ENCODE measurements at places on chromosomes 4 and X.
A peak's percentile ranks its signal among the peaks of the same experiment; 100 is the strongest.

GRCh38 chr4:89308161-89308500 is 531 bp upstream of the GPRIN3 start:
- no peak for DNase-seq

DNA sequence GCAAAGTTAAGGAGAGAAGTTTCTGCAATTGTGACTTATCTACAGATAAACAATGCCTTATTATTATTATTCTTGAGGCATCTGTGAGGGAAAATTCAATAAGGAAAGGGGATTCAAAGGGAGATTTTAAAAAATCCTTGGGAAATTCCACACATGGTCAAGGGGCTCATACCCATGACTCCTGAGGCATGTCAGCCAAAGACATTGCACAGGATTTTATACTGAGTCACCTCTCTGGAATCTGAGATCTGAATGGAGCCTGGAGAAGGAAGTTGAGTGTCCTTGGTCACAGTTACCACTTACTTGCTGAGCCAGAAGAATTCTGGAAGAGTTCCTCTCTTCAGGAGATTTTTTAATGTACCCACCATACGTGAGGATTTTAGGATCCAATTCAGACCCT is 14.4 kb upstream of the CXCL8 start:
- no peak for DNase-seq

- DNase-seq = no peak
These were observed 93.2 kb upstream of the KLF3 start for GRCh38 chr4:38570647-38571276.

DNA sequence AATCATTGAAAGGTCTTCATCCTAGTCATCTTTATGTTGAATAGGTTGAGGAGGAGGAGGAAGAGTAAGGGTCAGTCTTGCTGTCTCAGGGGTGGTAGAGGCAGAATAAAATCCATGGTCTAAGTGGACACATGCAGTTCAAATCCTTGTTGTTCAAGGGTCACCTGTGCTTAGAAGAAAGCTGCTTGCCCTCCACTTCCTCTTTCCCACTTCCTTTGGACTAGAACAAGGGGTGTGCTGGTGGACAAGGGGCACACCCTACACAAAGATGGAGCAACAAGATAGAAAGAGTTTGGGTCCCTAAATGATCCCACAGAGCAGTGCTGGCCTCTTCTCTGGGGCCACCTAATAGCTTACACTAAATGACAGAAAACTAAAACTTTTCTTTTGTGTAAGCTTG is 47.9 kb downstream of the HSD17B13 start:
- DNase-seq = no peak

DNA sequence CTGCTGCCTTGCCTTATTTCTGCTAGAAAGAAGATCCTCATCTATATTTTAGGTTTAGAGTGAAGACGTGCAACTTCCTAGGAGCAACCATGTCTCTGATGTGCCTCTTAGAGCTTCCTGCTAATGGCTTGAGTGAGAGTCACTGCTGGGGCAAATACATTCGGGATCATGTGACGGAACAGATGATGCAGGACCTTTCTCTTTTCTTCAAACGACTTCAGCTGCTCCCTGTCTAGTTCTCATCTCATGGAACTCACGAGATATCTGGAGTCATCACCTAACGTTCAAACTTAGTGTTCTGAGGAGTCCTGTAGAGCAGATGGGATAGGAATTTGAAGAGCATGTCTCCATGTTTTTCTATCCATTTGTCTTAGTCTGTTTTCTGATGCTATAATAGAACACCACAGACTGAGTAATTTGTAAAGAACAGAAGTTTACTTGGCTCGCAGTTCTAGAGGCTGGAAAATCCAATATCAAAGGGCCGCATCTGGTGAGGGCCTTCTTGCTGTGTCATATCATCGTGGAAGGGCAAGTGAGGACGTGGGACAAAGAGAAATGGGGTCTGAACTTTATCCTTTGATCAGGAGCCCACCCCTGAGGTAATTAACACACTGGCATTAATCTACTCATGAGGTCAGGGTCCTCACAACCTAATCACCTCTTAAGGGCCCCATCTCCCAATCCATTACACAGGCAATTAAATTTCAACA is 43.5 kb upstream of the SCRG1 start:
- no peak for DNase-seq

DNA sequence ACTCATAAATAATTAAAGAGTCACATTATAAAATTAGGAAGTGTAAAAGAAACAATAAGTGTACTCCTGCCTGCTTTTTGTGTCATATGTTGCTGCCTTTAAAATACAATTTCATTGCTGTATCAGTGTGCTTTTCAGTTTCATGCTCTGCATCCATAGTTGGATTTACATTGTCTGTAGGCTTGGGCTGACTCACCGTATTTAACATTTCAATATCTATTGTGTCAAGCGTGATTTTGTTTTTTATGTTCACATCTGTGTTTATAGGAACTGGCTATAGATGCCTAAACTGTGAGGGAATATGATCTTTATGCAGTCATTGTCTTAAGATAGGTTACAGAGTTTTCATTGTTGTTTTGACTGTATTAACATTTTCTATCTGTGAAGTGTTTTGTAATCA is 18.1 kb downstream of the CCSER1 start:
- no peak for DNase-seq

- DNase-seq = peak; percentile 66
These were observed 97.0 kb downstream of the DDIT4L start for GRCh38 chr4:100093091-100093866.

- no peak for DNase-seq
These were observed 83.7 kb upstream of the NHS start for GRCh38 chrX:17291171-17291900.

DNA sequence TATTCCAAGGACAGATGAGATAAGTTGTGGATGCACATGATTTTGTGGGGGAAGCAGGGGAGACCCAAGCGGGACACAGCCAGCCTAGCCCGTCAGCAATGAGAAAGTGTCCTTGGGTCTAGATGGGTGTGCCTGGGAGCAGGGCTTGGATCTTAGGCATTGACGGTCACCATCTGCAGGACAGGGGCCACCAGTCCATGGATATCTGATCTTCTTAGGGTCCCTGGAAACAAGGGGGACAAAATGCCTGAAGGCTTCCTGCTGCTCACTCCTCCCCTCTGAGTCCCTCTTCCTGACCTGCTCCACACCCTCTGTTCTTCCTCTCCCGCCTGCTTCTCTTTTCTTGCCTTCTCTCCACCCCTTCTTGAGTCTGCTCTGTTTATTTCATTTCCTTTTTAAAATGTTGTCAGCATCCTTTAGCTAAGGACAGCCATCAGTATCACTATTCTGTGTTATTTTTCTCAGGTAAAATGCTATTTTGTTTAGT is 298.4 kb downstream of the RAPGEF2 start:
- no peak for DNase-seq

GRCh38 chr4:102500352-102500695 is 835 bp upstream of the NFKB1 start:
- DNase-seq = peak; percentile 11

- DNase-seq = no peak
These were observed 39.8 kb downstream of the SPCS3 start for GRCh38 chr4:176359590-176359989.

DNA sequence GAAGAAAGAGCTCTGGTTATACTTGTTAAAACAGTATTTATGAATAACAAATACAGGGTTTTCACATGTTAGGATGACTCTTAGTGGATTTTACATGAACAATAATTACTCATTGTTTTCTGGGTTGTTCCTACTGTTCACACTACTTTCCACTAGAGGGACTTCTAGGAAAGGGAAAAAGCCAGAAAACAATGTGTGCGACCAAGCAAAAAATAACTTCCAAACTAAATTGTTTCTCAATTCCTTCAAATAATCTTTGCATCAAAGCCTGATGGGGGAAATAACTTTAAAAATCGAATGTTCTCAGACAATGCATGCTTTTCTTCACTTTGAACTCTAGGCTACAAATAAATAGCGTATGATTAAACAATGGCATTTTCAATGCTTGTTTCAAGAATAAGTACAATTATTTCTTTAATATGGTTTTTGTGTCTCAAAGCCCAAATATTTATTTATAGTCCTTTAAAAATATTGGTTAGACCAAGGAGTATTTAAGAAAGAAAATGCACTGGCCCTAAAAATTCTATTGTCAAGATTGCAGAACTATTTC is 72.1 kb upstream of the ETNPPL start:
- no peak for DNase-seq

DNA sequence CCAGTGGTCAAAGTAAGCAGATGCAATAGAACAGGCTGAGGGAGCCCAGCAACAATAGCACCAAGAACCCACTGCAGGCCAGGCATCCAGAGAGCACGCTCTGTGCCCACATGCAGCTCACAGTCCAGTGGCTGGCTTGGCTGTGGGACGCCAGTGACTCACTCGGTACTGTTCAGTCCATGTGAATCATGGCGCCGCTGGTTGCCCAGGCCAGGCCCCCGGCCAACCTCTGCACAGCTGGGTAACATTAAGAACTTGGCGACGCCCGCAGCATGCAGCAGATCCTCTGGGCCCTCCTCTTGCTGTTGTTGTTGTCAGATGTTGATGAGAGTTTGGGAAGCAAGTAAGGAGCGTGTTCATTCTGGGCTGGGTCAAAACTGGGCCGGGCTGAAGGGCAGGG is 60.5 kb downstream of the MSX1 start:
- no peak for DNase-seq

DNA sequence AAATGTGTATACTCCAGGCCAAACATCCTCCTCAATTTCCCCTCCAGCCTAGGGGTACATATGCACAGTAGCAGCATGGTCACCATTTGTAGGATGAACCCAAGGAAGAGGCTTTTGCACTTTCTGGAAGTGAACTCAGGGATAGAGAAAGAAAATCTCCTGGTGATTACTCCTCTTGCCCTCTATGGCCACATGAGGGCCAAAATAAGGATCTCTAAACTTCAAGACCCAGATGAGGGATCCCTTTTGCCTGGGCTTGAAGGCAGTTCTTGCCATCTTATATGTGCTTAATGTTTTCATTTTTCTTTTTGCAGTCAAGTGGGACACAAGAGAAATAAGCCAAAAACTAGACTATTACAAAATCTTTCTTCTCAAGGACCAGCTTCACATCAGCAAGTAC is 29.5 kb upstream of the MUC7 start:
- DNase-seq = no peak

DNA sequence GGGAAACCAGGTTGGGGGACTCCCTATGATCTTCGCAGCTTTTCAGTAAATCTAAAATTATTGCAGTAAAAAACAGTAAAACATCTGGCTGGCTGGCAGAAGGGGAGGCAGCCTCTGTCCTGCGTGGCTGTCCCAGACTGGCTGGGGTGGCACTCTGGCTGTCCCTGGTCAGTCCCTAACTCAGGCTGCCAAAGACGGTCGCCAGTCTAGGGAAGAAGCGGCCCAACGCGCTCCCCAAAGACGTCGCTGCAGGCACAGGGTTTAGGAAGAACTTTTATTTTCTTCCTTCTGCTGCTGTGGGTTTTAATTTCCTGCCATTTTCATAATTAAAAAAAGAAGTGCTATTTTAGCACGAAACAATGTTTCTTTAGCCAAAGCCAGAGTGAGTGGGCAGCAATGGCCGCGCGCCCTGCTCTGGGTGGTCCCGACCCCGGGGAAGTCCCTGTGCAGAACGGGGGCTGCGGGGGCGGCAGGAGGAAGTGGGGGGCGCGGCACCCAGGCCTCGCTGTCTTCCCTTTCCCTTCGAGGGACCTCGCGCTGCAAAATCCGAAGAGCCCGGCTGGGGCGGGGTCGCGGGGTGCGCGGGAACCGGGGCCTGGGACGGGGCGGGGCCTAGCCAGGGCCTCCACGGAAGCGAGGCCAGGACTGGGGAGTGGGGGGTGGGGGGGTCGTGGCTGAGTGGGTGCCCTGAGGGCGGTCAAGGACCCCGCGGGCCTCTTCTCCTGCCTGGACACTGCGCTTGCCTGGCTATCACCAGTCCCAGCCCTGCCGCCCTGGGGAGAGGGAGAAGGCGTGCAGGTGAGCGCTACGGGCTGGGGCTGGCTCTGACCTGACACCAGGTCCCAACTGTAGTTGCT is 6.3 kb upstream of the LETM1 start:
- peak; percentile 41 for DNase-seq

DNA sequence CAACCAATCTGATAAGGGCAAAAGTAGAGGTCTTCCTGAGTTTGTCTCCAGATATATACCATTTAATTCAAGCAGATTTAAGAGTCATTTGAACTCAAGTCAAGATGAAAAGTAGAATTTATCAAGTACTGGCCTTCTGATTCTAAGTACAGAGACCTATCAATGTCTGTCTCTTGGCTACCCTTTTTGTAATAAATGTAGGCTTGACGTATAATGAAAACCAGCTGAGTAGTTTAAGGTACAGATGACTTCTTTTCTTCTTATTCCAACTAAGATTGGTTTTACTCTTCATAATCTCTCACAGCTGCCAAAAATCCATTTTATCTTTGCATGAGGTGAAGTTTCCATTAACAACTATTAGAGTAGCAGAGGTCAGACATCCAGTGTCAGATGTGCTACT is 867.6 kb downstream of the FAT4 start:
- no peak for DNase-seq

DNA sequence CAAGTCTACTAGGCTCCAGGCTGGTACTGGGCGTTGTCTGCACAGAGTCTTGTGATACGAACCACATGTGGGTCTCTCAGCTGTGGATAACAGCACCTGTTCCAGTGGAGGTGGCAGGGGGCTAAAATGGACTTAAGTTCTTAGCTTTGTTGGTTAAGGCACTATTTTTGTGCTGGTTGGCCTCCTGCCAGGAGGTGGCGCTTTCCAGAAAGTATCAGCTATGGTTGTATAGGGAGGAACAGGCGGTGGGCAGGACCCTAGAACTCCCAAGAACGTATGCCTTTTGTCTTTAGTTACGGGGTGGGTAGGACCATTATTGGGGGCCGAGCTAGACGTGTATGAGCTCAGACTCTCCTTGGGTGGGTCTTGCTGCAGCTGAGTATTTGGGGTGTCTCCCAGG is 1138.4 kb downstream of the PCDH19 start:
- DNase-seq = no peak

GRCh38 chr4:74682567-74683359 is 111.6 kb downstream of the BTC start:
- DNase-seq = no peak

DNA sequence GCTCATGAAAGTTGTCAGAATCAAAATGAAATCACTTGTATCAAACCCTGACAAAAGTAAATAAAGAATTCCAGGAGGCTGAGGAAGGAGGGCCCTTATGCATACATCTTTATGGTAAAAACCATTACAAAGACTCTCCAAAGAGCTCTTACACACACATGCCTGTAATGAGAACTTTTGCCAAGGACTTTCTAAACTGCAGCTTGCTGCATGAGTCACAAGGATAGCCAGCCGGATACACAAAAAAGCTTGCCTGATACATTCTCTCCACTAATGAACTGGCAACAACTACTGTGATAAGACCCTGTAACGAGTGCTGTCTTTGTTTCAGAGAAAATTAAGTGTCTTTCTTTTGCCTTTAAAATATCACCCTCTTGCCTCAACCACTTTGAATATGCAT is 618.1 kb downstream of the PPP4R3C start:
- no peak for DNase-seq
